ENCODE measurements at places on chromosomes 2 and 18.

GRCh38 chr18:22490429-22490846 is 72.7 kb upstream of the CTAGE1 start:
- peak; percentile 34 for DNase-seq

DNA sequence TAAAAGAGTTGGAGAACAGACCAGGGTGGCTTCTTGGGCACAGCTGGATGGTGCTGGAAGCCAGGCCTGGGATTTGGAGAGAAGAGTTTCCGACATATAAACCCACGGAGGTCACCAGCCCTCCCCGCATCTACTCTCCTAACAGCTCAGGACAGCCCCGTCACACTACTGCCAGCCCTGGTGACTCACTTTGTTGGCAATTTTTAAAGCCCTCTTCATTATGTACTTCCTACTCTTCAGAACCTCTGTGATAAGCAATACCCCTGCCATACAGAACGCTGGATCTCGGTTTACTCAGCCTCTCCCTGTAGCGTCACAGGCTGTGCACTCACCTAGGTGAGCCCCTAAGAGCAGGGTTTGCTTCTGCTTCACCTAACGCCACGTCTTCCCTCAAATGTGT is 48.1 kb downstream of the ID2 start:
- no peak for DNase-seq

DNA sequence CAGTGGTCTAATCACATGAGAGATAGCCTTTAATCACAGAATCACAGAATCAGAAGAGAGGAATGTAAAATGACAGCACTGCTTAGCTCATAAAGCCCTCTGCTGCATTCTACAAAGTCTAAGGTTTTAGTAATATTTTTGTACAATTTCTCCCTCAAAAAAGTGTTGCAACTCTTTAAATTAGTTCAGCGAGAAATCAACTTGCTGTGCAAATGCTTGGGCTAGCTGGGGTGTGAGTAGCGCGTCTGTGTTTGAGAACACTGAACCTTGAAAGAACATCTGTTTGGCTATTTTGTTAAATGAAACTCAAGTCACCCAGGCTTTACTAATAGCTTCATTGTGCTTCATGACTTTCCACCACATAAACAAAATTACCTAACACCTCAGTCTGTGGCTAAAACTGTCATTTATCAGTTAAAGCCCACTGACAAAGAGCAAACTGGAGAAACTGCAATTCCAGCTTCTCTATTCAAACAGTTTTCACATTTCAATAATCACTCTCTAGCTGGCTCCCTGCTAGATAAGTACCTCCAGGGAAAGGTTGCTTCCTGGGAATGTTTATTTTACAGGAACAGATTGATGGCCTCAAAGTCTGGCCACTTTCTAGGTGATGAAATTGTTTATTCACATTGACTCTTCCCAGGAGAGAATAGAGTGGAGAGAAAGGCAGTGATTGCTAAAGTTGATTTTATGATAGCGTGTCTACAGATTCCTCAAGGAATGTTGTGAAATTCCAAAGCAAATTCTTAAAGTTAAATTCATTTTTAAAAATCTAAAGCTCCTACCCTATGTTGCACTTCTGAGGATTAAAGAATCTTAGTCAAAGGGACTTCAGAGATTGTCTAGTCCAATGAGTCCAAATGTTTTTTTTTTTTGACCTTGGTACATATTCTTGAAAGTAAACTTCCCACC is 36.0 kb upstream of the STAT1 start:
- peak; percentile 66 for DNase-seq

DNA sequence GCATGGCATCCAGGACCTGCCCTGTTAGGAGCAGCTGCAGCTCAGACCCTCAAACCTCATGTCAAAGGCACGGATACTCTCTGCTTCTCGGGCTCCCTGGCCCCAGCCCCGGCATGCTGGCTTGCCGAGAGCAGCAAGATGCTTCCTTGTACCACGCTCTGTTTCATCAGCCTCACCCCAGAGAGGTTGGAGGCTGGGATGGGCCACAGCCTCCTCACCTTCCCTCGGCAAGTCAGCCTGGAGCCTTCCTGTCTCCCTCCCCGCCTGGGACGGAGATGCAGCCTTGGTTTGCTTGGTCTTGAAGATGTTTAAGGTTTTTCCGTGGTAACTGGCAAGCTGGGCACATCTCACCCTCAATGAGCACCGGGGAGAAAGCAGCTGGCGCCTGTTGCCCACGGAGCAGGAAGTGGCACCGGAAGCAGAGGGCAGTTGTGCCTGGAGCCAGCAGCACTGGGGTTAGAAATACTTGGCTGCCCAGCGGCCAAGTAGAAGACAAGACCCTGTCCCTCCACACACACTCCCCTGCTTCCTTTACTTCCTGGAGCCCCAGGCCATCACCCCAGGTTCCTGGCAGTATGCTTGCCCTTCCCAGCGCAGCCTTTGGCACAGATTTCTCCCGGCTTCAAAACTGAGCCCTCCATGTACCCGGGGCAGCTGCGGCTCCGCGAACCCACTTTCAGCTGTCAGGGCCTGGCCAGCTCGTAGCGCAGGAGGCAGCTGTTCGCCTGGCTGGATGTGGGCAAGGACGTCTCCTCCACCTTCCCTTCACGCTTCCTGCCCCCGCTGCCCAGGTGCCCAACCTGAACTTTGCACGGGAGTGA is 17.4 kb downstream of the FBLN7 start:
- no peak for DNase-seq

- DNase-seq = peak; percentile 86
Observed at GRCh38 chr2:74206180-74206688, 7.8 kb downstream of the MTHFD2 start.

DNA sequence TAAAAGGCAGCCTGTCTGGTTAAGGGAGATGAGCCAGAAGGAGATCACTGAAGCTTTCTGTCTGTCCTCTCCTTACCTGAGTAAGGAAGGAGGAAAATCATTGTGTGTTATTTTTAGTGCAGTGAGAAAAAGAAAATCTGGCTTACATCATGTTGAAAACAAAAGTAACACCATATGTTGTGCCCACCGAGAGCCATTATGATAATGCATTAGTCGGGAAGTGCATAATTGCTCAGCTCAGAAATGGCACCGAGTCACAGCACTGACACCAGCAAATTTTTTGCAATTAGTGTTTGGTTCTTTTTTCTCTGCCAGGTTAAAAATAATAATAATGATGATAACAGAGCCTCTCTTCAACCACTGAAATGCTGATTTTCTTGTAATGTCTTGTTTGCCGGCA is 46.6 kb downstream of the HNMT start:
- no peak for DNase-seq

DNA sequence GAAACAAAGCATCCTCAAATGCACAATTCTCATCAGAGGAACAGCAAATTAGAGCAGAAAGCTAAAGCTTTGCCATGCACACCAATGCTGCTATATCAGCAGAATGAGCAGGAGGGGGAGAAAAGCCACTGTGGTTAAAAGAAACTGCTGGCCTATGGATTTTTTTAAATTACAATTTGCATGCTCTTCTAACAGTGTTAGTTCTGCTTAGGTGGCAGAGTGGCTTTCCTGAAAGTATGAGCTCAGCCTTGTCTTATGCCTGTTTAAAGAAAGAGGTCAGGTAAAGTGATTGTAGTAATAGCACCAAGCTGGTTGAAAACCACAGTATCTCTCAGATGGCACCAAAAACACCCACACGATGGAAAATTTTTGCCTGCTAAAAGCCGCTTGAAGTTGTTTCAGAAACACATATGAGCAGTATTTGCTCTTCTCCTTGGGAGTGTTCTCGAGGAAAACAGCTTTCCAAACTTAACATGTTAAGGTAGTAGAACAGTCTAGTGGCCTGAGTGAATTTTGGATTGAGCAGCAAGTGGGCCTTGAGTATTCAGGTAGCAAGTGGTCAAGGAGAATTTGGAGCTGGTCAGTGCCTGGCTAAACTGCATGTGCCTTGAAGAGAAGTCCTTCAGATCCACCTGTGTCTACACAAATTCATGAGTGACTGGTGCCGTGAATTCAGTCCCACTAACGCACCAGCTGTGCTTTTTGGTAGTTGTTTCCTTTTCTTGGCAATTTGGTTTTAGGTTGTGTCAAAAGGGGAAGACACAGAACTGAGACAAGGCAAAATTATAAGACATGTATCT is 19.6 kb upstream of the NDUFV2 start:
- no peak for DNase-seq

DNA sequence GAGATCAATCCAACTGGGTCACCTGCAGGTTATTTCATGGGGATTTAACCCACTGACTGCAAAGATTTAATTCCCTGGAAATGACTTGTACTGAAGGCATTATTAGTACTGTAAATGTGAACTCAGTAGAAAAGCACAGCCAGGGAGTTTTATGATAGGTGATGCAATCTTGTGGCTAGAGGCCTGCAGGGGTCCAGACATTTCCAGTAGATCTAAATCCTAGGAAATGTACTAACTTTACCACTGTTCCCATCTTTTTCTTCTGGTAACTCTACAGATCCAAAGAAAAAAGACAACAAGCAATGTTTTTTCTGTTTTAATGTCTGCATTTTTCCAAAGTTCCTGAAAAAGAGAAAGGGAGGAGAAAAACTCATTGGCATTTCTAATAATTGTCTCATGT is 500.1 kb downstream of the ARHGAP15 start:
- DNase-seq = peak; percentile 66

DNA sequence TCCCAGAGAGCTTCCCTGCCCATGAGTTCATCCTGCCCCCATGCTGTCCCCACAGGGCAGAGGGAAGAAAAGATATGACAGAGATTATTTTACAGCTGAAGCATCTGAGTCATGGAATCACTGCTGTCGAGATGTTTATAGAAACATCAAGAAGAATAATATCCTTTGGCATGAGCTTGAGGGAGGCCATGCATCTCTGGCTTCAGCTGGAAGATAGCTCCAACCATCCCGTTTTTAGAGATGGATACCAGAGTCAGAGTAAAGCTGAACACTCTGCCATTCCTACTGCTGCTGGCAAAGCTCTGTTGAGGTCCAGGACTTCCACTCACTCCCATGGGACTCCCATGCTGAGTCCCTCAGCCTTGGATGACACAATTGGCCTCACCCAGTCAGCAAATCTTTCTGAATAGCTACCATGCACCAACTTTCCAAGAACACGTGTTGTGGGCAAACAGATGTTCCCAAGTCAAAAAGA is 167.8 kb downstream of the TTC32 start:
- DNase-seq = no peak

- no peak for DNase-seq
Observed at GRCh38 chr2:223563462-223563861, 38.7 kb downstream of the SCG2 start.

DNA sequence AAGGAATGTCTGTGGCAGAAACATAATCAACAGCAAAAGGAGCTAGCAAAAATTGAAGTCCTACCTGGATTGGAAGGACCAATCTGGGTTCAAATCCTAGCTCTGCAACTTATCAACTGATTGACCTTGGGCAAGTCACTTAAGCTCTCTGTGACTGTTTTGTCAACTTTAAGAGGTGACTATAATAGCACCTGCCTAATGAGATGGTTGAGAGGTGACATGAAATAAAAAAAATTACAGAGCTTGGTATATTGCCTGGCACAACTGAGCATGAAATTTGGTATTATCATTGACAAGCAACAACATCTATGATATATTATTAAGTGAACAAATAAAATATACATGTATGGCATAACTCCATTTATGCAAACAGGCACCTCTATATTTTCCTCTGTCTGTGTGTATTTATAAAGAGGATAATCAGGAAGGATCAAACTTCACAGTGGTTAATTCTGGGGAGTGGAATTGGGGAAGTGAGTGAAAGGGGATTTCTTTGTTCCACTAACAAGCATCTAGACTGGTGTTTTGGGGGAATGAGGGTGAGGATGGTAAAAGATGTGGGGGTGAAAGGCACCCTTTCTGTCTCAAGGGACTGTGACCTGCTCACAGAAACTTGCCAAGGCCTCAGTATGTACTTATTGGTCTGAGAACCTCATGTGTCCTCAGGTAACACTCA is 132.8 kb upstream of the SERTAD2 start:
- DNase-seq = no peak

GRCh38 chr18:67771271-67771670 is 254.8 kb upstream of the DSEL start:
- peak; percentile 53 for DNase-seq
